Right cardiac atrium (tissue), 5 donors: ENCODE measurements at places on chromosomes 16 and 17. TPM values are rescaled to one million over a fixed set of nuclear protein-coding genes. Genes with fewer than 3 reads are reported as not detected.
A peak's percentile ranks its signal among the peaks of the same experiment; 100 is the strongest.

DNA sequence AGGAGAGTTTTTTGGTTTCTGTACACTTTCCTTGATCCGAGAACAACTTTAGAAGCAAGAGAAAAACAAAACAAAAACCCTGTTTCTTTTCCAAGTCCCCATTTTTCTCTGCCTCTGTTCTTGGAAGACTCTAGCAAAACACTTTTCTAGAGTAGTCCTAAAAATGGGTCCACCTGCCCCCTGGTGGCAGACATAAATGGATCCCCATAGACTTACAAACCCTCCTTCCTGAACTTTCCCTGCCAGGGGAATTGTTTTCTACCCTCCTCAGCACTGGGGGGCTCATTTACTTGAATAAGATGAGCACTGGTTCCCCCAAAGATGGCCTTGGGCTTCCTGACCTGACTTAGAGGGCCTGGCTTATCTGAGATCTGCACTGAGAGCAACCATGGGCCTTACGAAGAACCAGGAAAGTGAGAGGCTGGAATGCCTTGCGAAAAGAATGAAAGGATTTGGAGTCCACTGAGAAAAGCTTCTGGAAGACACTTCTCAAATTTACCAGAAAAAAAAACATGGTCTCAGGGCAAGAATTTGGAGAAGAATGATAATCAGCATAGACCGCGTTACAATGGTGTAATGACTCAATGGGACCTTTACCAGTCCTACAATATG is 48.0 kb upstream of the CDYL2 start:
- peak; percentile 39 for DNase-seq

DNA sequence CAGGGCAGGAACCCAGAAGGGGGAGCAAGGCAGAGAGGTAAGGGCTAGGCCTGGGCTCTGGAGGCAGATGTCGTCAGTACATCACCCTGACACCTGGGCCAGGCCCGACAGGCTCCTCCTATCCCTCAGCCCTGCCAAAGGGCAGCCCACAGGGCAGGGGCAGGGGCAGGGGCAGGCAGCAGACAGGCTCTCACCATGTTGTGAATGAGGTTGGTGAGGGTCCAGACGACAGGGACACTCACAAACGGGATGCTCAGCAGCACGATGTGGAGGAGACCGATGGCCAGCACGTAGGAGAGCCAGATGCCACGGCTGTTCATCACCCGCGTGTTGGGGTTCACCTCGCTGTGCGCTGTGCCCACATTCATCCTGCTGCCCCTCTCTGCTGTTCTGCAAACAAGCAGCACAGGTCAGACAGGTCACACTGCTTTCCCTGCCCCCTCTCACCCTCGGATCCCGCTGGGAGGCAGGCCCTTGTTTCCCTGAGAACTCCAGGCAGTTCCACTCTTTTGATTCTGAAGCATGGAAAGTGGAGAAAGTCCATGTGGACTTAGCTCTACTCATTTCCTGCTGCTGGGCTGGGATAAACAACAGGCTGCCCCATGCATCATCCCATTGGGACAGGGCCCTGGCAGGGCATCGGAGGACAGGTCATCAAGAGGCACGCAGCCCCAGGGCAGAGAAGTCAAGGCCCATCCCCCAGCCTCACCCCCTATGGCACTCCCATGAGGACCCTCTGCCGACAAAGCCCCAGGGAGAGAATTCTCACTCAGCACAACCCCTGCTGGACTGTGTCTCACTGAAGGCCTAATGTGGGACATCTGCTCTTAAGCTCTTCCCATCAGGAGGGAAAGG is 3.3 kb downstream of the ORMDL3 start:
- DNase-seq = peak; percentile 40

Gene BIRC5
- 0.29 TPM for polyA plus RNA-seq

DNA sequence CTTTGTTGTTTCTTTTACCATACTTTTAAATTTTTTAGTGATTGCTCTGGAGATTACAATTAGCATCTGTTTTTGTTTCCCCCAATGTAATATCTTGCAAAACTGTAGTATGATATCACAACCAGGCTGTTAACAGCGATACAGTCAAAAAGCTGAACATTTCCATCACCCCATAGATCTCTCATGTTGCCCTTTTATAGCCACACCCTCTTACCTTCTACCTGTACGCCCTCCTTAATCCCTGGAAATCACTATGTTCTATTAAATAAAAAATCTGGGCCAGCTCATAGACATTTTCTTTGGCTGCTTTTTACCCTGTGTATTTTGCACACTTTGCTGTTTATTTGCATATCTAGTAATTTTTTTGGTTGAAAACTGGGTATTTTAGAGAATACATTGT is 67.2 kb upstream of the NACA2 start:
- DNase-seq = no peak

DNA sequence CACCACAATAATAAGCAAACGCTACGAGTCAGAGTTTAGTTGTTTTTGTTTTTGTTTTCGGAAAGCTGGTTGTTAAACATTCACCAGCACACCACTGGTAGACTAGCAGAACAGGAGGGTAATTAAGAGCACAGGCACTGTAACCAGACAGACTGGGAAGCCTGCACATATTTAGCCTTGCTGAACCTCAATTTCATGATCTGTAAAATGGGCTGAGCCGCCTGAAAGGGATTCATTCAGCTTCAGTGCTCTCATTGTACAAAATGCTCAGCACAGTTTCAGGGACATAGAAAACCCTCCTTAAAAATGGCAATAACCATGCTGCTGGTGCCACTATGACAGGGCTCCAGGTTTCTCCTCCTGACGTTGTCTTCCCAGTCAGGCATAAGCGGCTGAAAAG is 66.4 kb downstream of the TMEM114 start:
- DNase-seq = no peak

Gene NATD1
- polyA plus RNA-seq = 10.9 TPM

Gene EVPLL
- polyA plus RNA-seq = not detected

DNA sequence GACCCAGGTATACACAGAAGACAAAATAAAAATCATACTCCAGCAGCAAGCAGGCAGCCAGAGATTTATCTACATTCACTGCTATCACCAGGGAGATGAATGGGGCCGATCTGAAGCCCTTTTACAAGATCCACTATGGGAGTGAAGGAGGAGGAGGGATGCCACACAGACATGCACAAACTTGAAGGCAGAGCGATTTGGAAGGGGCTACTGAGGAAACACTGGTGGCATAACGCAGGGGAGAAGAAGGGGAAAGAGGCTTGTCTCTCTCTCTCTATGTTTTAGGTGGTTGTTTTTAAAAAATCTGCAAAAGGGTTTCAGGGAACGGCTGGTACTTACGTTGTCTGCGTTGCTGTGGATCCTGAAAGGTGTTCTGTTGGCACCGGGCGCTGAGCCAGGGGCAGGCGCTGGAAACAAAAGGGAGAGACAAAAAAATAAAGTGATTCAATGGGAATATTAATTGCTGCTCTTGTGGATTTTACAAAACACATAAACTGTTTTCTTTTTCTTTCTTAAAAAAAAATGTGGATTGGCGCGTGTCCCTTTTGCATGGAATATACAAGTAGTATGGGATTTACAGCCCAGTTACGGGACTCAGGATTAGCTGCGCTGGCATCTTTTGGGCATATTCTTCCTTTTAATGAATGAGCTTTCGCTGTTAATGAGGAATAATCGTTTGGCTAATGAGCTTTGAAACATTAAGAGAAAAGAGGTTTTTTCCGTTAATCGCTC is 255.3 kb upstream of the PMFBP1 start:
- no peak for DNase-seq

DNA sequence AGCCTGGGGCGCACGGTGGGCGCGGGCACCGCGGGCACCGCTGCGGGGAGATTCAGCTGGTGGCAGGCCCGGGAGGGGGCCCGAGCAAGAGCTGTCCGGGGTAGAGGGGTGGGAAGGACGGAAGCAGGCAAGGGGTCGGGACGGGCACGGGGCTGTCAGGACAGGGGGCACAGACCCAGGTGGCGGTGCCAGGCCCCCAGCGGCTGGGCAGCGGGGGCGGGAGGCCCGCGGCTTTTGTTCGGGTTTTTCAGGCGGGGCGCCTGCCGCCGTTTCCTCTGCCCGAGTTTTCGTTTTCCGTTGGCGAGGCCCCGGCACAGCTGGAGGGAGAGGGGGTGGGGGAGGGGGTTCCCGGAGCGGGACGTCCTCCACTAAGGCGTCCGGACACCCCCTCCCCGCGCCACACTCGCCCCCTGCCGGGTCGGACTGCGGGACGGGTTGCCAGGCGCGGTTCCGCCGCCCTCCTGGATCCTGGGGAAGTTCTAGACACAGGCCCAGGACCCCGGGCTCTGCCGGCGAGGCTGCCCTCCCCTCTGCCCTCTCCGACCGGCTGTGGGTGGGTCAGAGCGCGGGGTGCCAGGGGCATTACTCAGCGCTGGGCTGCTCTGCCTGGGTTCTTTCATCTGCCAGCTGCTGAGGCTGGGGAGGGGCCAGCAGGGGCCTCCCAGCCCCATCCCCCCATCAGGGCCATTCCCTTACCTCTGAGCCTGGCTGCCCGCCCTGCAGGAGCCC is 543 bp downstream of the ARHGAP23 start:
- DNase-seq = peak; percentile 71
